ENCODE measurements at places on chromosomes 7 and 10. TPM values are rescaled to one million over a fixed set of nuclear protein-coding genes. Genes with fewer than 3 reads are reported as not detected.
A peak's percentile ranks its signal among the peaks of the same experiment; 100 is the strongest.

DNA sequence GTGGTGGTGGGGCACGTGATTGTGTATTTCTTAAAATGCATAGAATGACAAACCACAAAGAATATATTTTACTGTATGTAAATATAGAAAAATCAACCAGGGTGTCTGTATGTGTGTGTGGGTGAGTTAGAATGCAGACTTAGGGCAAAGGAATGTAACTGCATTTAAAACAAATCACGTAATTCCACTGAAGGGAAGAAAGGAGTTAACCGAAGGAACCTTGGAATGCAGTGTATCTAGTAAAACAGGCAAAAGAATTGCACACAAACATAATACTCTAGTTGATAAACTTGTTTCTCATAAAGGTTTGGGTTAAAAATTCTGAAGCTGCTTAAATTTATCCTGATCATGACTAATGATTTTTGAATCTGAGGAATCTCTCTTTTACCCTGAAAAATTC is 134.9 kb downstream of the ADRA2A start:
- H3K36me3 ChIP-seq = no peaks in the 10 kb centered on the region
- H3K4me3 ChIP-seq = no peak overlapping the region
- DNase-seq = no peak
- no peaks in the 10 kb centered on the region for H3K27me3 ChIP-seq
- no peaks in the 10 kb centered on the region for H3K4me1 ChIP-seq

GRCh38 chr7:37765872-37766525 is 82.4 kb upstream of the NME8 start:
- H3K36me3 ChIP-seq = no peaks in the 10 kb centered on the region
- no peak overlapping the region for H3K4me3 ChIP-seq
- no peak for DNase-seq
- H3K4me1 ChIP-seq = no peaks in the 10 kb centered on the region
- no peak overlapping the region for H3K27ac ChIP-seq
- H3K27me3 ChIP-seq = no peaks in the 10 kb centered on the region

DNA sequence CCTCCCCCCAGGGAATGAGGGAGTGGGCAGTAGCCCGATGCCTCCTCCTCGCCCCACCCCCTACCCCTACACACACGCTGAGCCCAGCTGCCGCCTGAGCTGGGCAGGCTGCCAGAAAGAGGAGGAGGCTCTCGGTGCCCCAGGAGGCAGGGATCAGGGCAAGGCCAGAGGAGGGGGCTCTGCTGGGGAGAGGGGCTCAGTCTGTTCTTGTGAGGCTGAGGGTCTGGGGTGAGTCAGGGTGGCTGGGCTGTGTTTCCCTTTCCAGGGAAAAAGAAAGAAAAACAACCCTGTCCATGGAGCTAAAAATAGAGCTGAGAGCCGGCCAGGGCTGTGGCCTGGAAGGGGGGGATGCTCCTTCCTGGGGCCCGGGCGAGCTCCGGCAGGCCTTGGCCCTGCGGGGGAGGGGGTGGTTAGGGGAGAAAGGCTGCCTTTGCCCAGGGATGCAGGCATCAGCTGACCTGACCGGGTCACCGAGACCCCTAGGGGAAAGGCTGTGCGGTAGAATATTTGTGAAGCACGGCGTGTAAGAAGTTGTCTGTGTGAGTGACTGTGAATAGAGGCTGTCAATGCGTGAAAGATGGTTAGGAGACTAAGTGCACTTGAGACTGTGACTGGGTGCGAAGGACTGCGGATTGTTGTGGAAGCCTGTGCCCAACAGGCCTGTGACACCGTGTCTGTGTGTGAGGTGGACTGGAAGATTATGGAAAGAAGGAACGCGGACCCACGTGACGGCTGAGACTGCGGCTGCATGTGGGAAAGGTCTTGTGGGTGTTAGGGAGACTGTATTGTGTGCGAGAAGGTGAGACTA is 1.2 kb upstream of the LZTS2 start:
- peak overlapping the region; percentile 100 for H3K27ac ChIP-seq
- H3K36me3 ChIP-seq = no peaks in the 10 kb centered on the region
- peaks cover 41% of the 10 kb centered on the region for H3K4me1 ChIP-seq
- H3K27me3 ChIP-seq = no peaks in the 10 kb centered on the region

- no peak for DNase-seq
- H3K36me3 ChIP-seq = no peaks in the 10 kb centered on the region
- peaks cover 5% of the 10 kb centered on the region for H3K4me1 ChIP-seq
- no peak overlapping the region for H3K27ac ChIP-seq
- H3K4me3 ChIP-seq = no peak overlapping the region
Measured at GRCh38 chr7:27551803-27552400, 110.8 kb downstream of the HIBADH start.

GRCh38 chr7:76505168-76506080 is 4.9 kb upstream of the UPK3B start:
- peaks cover 6% of the 10 kb centered on the region for H3K4me1 ChIP-seq
- H3K27me3 ChIP-seq = no peaks in the 10 kb centered on the region
- H3K27ac ChIP-seq = no peak overlapping the region
- no peaks in the 10 kb centered on the region for H3K36me3 ChIP-seq
- no peak overlapping the region for H3K4me3 ChIP-seq

GRCh38 chr10:72038458-72039001 is 49.8 kb downstream of the SPOCK2 start:
- H3K27ac ChIP-seq = no peak overlapping the region
- H3K4me3 ChIP-seq = no peak overlapping the region
- DNase-seq = no peak
- no peaks in the 10 kb centered on the region for H3K27me3 ChIP-seq
- H3K36me3 ChIP-seq = no peaks in the 10 kb centered on the region

DNA sequence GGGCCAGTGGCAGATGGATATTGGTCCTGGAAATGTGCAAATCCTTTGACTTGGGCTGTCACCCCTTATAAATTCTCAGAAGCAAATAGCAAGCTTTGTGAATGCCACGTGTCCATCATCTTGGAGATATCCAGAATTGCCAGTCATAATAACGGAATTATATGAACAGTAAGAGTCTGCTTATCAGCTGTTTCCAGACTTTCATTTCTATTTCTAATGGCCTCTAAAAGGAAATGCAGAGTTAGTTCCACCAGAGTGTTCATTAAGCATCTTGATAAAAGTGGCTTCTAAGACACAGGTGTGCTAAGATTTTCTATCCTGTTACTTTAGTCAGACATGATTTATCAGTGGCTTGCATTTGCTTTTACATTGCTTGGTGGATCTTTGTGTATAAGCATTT is 87.4 kb downstream of the RAMP3 start:
- H3K27ac ChIP-seq = no peak overlapping the region
- H3K4me3 ChIP-seq = no peak overlapping the region
- H3K36me3 ChIP-seq = no peaks in the 10 kb centered on the region

DNA sequence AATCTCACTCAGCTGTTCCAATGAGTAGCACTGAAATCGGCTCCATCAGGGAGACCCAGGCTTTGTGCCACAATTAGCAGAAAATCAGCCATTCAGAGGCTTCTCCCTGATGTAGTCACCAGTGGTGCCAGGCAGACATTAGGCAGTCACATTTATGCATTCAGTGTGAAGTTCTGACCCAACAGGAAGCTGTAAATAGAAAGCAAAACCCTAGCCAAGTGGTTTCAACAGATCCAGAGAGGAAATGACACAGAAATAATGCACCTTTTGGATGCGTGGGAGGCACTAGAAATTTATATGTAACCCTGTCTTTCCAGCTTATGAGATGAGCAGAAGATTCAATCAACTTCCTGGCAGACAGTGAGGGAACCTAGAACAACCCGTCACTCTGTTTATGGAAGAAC is 186.4 kb downstream of the PDE1C start:
- H3K4me1 ChIP-seq = no peaks in the 10 kb centered on the region
- no peak overlapping the region for H3K27ac ChIP-seq
- DNase-seq = no peak
- no peak overlapping the region for H3K4me3 ChIP-seq
- H3K27me3 ChIP-seq = no peaks in the 10 kb centered on the region
- H3K36me3 ChIP-seq = no peaks in the 10 kb centered on the region

DNA sequence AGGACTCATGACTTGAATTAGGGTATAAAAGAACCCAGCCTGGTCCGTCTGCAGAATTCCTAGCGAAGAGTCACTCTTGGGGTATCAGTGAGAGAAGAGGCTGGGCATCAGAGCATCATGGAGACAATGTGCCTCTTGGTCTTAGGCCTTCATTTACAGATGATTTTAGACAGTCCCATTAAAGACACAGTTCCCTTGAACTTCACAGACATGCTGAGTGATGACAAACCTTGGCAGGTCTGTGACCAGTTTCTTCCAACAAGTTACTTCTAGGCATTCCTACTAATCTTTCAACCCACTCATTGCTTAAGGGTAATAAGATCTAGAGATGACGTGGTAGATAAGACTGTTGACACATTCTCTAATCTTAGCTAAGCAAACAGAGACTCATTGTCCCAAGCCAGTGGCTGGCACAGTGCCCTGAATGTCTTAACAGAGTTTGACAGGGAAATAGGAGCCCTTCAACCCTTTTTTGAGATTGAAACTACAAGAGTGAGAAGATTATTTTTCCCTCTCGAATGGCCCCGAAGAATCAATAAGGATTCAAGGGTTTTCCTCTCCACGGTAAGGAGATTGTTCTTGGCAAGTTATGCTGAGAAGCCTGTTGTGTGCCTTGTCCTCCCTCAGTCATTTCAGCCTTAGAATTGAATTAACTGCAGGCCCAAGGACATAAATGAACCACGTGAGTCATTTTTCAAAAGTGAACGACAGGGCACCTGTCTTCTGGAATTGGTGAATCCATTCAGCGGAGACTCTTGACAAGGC is 281.1 kb downstream of the CCDC3 start:
- H3K36me3 ChIP-seq = no peaks in the 10 kb centered on the region
- no peak for DNase-seq
- peak overlapping the region; percentile 50 for H3K27ac ChIP-seq
- peaks cover 24% of the 10 kb centered on the region for H3K4me1 ChIP-seq
- H3K27me3 ChIP-seq = no peaks in the 10 kb centered on the region
- no peak overlapping the region for H3K4me3 ChIP-seq

- H3K36me3 ChIP-seq = no peaks in the 10 kb centered on the region
- no peaks in the 10 kb centered on the region for H3K27me3 ChIP-seq
Measured at GRCh38 chr10:86520871-86521677, 518 bp downstream of the WAPL start.

DNA sequence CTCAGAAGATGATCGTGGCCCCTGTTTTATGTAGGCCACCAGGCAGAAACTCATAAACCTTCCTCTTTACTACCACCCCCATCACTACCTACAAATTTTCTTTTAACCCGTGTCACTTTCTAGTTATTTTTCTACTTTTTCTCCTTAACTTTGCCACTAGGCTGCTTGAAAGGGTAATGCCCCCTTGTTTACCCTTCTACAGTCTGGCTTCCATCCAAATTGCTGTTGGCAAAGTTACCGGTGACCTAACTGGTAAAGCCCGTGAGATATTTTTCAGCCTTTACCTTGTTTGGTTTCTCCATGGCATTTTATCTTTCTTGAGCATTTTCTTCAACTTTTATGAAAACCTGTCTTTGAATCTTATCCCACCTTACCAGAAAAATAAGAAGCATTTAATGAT is 153.0 kb downstream of the WNT2 start:
- H3K27me3 ChIP-seq = no peaks in the 10 kb centered on the region
- peaks cover 8% of the 10 kb centered on the region for H3K36me3 ChIP-seq
- H3K4me3 ChIP-seq = no peak overlapping the region
- no peak for DNase-seq
- H3K4me1 ChIP-seq = peaks cover 6% of the 10 kb centered on the region

- DNase-seq = peak; percentile 96
- no peaks in the 10 kb centered on the region for H3K27me3 ChIP-seq
- peaks cover 49% of the 10 kb centered on the region for H3K4me1 ChIP-seq
- H3K27ac ChIP-seq = peak overlapping the region; percentile 89
- H3K36me3 ChIP-seq = no peaks in the 10 kb centered on the region
- H3K4me3 ChIP-seq = peak overlapping the region; percentile 72
Measured at GRCh38 chr7:77538281-77539212, 1.5 kb downstream of the PTPN12 start.

- no peaks in the 10 kb centered on the region for H3K27me3 ChIP-seq
- no peak for DNase-seq
- no peaks in the 10 kb centered on the region for H3K36me3 ChIP-seq
- H3K4me3 ChIP-seq = no peak overlapping the region
Measured at GRCh38 chr10:36591436-36591835, 534.0 kb upstream of the ANKRD30A start.

GRCh38 chr7:32357535-32358277 is 132.5 kb downstream of the LSM5 start:
- H3K4me3 ChIP-seq = no peak overlapping the region
- no peak overlapping the region for H3K27ac ChIP-seq
- no peak for DNase-seq
- no peaks in the 10 kb centered on the region for H3K4me1 ChIP-seq

DNA sequence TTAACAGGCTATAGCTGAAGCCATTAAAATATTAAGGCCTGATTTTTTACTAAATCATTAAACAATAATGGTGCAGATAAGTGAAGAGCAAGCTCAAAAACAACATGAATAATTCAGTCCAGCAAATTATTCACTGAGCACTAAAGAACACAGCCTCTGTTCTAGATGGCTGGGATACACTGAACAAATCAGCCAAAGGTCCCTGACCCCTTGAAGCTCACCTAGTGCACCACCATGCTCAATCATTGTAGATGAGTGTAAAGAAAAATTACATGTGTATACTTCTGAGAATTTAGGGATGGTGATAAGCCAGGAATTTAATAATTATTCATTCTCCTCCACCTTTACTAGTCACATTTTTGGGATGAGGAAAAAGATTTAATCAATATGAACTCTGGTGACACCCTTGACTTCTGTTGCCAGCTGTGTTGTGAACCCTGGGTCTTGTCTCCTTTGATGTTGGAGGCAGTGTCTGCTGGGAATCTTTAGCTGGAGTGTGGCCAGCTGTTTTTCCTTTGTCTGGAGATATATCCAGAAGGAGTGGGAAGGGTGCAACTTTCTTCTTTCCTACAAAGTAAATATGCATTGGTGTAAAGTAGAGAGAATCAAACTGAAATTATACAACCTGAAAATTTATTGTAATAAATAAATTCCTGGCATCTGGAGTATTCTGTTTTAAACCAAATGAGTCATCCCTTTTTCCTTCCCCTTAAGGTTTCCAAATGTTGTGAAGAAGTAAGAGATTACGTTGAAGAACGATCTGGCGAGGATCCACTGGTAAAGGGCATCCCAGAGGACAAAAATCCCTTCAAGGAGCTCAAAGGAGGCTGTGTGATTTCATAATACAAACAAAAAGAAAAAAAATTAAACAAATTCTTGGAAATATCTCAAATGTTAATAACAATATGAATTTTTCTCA is 4.0 kb downstream of the GNGT1 start:
- peaks cover 4% of the 10 kb centered on the region for H3K4me1 ChIP-seq
- H3K27ac ChIP-seq = no peak overlapping the region
- no peaks in the 10 kb centered on the region for H3K36me3 ChIP-seq
- DNase-seq = no peak
- no peaks in the 10 kb centered on the region for H3K27me3 ChIP-seq

- no peaks in the 10 kb centered on the region for H3K4me1 ChIP-seq
- no peak for DNase-seq
- no peak overlapping the region for H3K4me3 ChIP-seq
Measured at GRCh38 chr7:81752318-81752714, 17.5 kb downstream of the HGF start.

GRCh38 chr7:111006691-111007090 is 84.2 kb upstream of the LRRN3 start:
- no peak overlapping the region for H3K4me3 ChIP-seq
- no peaks in the 10 kb centered on the region for H3K27me3 ChIP-seq
- H3K4me1 ChIP-seq = no peaks in the 10 kb centered on the region
- no peak for DNase-seq

SKIDA1 gene
- 2.7 TPM for total RNA-seq

ELN gene
- total RNA-seq = 38.3 TPM

SYNPO2L gene
- 0.49 TPM for total RNA-seq

ANXA8 gene
- 135 TPM for total RNA-seq

NCF1 gene
- total RNA-seq = not detected

Data from vagina (tissue), 2 donors.